ENCODE measurements at places on chromosomes 7 and 10. TPM values are rescaled to one million over a fixed set of nuclear protein-coding genes. Genes with fewer than 3 reads are reported as not detected.
A peak's percentile ranks its signal among the peaks of the same experiment; 100 is the strongest.

DNA sequence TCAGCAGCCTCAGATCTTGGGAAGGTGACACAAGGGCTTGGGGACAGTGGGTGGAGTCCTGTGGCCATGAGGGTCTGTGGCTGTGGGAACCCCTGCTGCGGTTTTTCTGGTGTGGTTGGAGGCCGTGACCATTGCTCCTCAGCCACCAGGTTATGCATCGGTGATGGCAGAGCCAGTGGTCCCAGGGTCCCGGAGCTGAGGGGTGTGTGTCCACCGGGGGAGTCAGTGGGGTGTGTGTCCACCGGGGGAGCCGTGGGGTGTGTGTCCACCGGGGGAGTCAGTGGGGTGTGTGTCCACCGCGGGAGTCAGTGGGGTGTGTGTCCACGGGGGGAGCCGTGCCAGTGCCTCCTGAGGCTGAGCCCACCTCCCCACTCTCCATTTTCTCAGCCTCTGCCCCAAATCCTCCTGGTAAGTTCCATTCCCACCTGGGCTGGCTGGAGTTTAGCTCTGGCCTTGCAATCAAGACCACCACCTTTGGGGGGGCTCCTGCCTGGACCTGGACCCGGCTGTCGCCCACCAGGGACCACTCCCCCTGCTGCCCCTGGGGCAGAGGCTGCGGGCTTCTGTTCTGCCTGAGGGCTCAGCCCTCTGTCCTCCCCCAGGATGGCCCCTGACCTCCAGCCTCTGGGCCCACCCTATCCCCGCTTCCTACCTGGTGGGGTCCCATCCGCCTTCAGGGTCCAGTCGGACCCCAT is 143.5 kb downstream of the ELFN1 start:
- H3K4me1 ChIP-seq, result no peaks in the 10 kb centered on the region
- H3K36me3 ChIP-seq, result no peaks in the 10 kb centered on the region
- H3K27ac ChIP-seq, result no peak overlapping the region

DNA sequence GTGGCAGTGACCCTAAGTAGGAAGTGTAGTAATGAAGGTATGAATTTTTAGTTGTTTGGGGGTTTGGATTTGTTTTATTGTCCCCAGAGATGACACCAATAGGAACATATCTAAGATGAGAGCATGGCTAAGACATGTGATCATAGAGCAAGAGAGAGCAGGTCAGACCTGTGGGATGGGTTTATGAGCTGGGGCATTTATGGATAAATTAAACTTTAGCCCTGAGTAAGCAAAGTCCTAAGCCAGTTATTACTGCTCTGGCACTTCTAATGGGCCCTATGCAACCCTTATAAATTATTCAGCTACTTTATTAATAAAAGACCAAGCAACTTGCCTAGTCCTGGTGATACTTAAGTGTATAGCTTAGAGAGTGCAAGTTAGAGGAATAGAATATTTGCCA is 85.1 kb downstream of the LRRC4 start:
- H3K27me3 ChIP-seq, result no peaks in the 10 kb centered on the region
- DNase-seq, result no peak
- no peak overlapping the region for H3K27ac ChIP-seq
- no peak overlapping the region for H3K4me3 ChIP-seq
- H3K4me1 ChIP-seq, result peaks cover 12% of the 10 kb centered on the region

DNA sequence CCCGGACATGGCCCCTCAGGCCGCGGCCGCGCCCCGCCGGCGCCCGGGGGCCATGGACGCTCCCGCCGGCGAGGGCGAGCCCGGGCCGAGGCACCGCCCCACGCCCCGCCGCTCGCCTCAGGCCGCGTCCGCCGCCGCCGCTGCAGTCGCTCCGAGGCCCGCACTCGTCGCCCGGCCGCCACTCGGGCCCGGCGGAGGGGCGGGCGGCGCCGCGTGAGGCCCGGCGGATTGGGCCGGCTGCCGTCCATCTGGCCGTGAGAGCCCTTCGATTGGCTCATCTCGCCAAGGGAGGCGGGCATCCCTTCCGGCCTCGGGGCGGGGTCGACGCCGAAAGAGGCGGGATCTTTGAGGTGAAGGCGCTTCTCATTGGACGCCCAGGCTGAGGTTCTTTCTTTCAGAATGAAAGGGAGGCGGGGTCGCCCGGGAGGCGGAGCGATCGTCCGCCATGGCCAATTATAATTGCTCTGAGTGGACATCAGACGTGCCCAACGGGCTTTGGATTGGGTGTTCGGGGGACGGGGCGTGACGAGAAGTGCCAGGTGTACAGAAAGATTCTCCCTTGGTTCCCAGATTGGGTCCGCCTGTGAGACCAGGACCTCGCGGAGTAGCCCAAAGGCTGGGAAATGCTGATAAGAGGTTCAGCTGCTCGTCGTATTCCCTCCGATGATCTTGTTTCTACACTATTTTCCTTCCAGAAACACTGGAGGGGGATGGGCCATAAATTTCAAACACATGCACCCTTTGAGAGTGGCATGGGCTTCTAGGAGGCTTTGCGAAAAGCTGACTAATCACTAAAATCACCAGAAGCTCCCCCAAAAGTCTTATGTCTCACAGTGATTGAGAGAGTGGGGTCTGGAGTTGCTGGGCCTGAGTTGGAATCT is at the start of gene GNA12:
GNA12 (minus strand) TSS at position 156 of the 881 bp plus-strand sequence; CDS start at position 9, 147 bp downstream.
- DNase-seq, result peak; percentile 97
- no peak within 1 kb of the TSS for H3K27ac ChIP-seq
- H3K4me3 ChIP-seq, result peak within 1 kb of the TSS; percentile 88
- no peaks in the 10 kb centered on the region for H3K36me3 ChIP-seq
- H3K27me3 ChIP-seq, result no peaks in the 10 kb centered on the region

GRCh38 chr7:129371487-129371886 is 62.7 kb upstream of the STRIP2 start:
- no peak for DNase-seq
- H3K27me3 ChIP-seq, result no peaks in the 10 kb centered on the region
- H3K4me3 ChIP-seq, result no peak overlapping the region

DNA sequence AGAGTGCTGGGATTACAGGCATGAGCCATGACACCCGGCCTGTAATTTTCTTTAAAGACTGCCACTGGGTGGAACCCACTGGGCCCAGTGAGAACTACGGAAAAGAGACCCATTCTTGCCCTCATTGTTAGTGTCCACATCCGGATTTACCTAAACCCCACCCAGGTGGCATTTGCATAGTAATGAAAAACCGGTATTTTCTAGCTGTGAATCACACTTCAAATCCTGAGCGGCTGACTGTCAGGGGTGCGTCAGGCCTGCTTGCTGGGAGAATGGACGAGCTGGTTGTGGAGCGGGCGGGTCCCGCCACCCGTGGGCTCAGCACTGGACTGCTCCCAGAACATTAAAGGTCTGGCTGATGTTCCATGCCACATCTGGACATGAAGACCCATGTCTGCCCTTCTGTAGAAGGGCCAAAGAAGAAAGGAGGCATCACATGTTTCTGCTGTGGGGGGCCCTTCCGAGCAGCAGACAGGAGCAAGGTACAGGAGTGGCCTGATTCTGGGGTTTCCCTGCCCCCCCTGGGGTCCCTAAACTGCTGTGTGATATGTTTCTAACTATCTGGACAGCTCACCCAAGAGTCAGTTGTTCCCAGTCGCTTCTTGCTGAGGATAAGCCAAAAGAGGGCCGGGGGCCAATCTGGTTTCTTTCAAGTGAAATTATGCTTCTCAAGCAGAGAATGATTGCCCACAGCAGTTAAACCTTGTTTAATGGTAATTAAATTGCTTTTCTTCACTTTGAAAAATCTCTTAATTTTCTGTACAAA is 46.4 kb downstream of the KIAA1217 start:
- peaks cover 10% of the 10 kb centered on the region for H3K27me3 ChIP-seq
- H3K36me3 ChIP-seq, result no peaks in the 10 kb centered on the region
- H3K27ac ChIP-seq, result no peak overlapping the region
- no peak for DNase-seq
- H3K4me1 ChIP-seq, result no peaks in the 10 kb centered on the region

DNA sequence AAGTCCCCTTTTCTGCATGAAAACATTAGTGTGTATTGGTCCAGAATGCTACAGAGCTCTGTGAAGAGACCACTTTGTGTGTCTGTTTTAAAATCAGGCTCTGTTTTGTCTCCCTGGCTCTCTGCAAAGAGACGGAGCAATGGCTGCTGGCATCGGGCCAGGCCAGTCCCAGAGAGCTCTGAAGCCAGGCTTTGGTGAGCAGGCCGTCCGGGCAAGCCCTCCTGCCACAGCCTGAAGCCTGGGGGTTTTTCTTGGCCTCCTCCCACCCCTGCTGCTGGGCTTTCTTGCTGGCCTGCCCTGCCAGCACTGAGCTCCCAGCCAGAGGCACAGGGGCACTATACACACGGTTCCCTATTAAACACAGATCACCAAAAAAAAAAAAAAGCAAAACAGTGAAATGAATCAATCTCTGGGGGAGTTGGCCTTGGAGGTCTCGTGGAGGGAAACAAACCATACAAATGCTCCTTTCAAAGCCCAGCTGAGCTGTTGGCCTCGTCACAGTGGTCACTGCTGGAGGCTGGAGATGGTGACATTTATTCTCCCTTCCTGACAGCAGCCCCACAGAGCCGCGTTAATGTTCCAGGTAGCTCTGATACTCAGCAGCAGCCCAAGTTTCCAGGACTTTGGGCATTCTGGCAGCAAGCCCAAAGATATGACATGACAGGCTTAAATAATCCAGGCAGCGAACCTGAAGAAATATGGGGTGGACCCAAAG is 237.2 kb downstream of the TCF7L2 start:
- no peaks in the 10 kb centered on the region for H3K4me1 ChIP-seq
- H3K4me3 ChIP-seq, result no peak overlapping the region
- no peak for DNase-seq
- no peak overlapping the region for H3K27ac ChIP-seq

DNA sequence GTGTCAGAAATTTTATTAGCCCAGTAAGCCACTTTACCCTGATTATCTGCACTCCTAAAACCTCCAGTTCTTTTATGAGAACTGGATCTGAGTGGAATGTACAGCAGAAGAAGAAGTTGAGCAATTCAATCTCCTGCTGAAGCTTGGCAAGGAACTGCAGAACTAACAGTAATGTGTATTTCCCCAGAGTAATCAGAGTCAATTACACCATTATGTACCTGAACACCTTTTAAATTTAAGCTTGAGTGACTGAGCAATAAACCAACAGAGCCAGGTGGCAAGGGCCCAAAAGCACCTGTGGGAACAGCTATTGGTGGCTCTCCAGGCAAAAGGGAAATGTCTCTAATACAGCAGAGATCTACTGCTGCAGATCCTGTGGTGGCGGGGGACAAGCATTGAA is 40.1 kb upstream of the AKR1C2 start:
- no peak for DNase-seq
- no peaks in the 10 kb centered on the region for H3K36me3 ChIP-seq
- H3K27me3 ChIP-seq, result peaks cover 18% of the 10 kb centered on the region
- peaks cover 5% of the 10 kb centered on the region for H3K4me1 ChIP-seq
- H3K27ac ChIP-seq, result no peak overlapping the region

DNA sequence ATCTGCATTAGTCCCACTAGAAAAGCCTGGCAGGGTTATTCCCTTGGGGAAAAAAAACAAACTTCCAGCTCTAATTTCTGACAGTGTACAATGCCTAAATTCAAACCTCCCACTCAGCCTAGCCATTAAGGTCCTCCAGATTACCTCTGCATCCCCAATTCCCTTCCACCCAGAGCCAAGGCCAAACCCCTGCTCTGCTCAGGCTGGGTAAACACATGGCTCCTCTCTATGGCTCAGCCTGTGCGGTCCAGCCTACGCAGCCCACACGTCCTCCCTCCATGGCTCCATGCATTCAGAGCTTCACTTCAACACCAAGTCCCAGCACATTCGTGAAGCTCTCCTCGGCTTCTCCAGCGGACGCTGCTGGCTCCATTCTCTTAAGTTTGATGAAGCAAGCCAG is 5.2 kb downstream of the DLG5 start:
- no peak overlapping the region for H3K27ac ChIP-seq
- H3K4me1 ChIP-seq, result peaks cover 8% of the 10 kb centered on the region
- peaks cover 2% of the 10 kb centered on the region for H3K36me3 ChIP-seq
- DNase-seq, result no peak
- H3K4me3 ChIP-seq, result no peak overlapping the region

- no peaks in the 10 kb centered on the region for H3K27me3 ChIP-seq
- H3K4me1 ChIP-seq, result peaks cover 15% of the 10 kb centered on the region
- H3K36me3 ChIP-seq, result no peaks in the 10 kb centered on the region
- H3K27ac ChIP-seq, result peak overlapping the region; percentile 94
Observed at GRCh38 chr7:56105508-56105907, 768 bp downstream of the CHCHD2 start.

DNA sequence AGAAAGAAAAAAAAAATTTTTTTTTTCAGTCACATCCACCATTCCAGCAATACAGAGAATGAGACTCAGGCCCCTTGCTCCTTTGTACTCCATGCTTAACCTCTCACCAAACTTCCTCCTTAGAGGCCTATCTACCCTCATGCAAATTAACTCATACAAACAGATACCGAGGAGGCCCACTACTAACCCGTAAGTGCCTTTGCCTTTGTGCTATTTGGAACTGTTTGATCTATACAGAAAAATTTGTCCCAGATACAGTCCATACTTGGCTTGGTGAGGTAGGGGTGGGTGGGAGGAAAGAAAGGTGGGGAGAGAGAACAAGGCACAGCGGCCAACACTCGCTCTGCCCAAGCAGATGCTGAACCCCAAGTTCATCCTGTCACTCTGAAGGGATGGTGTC is 87.8 kb upstream of the DUSP5 start:
- no peaks in the 10 kb centered on the region for H3K36me3 ChIP-seq
- peak overlapping the region; percentile 83 for H3K27ac ChIP-seq
- no peak overlapping the region for H3K4me3 ChIP-seq
- peaks cover 23% of the 10 kb centered on the region for H3K4me1 ChIP-seq
- H3K27me3 ChIP-seq, result peaks cover 5% of the 10 kb centered on the region

- no peak for DNase-seq
- H3K27ac ChIP-seq, result peak overlapping the region; percentile 87
- H3K36me3 ChIP-seq, result peaks cover 2% of the 10 kb centered on the region
- H3K4me1 ChIP-seq, result peaks cover 26% of the 10 kb centered on the region
Observed at GRCh38 chr7:106767078-106767477, 98.0 kb upstream of the PIK3CG start.

- H3K4me1 ChIP-seq, result peaks cover 12% of the 10 kb centered on the region
- H3K36me3 ChIP-seq, result no peaks in the 10 kb centered on the region
- no peak for DNase-seq
- peaks cover 56% of the 10 kb centered on the region for H3K27me3 ChIP-seq
- peak overlapping the region; percentile 39 for H3K27ac ChIP-seq
- no peak overlapping the region for H3K4me3 ChIP-seq
Observed at GRCh38 chr10:94299417-94299816, 63.3 kb downstream of the NOC3L start.

DNA sequence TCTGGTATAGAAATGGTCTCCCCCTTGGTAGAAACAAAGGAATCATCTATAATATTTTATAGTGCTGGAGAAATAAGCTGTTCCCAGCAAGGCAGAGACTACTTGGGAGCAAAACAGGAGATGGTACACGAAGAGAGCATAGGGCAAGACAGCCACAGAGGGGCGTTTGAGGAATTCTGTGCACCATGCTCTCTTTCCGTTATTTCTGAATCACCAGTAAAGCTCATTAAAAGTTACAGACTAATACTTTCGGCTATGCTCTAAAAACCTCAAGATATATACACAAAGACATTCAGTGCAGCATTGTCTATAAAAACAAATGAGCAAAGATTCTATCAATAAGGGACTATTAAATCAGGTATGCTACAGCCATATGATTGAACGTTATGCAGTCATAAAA is 68.5 kb upstream of the FHIP2A start:
- H3K4me1 ChIP-seq, result no peaks in the 10 kb centered on the region
- peaks cover 8% of the 10 kb centered on the region for H3K27me3 ChIP-seq
- H3K36me3 ChIP-seq, result peaks cover 4% of the 10 kb centered on the region

The COL13A1 gene
- not detected for total RNA-seq

The SEMA3D gene
- total RNA-seq, result not detected

The VWA2 gene
- total RNA-seq, result not detected

The SFMBT2 gene
- 18.2 TPM for total RNA-seq

The SMO gene
- total RNA-seq, result not detected
